ENCODE measurements at places on chromosomes 7 and 10. TPM values are rescaled to one million over a fixed set of nuclear protein-coding genes. Genes with fewer than 3 reads are reported as not detected.

The RRP12 gene
- 88.4 TPM for total RNA-seq

The CLRN3 gene
- not detected for total RNA-seq

DNA sequence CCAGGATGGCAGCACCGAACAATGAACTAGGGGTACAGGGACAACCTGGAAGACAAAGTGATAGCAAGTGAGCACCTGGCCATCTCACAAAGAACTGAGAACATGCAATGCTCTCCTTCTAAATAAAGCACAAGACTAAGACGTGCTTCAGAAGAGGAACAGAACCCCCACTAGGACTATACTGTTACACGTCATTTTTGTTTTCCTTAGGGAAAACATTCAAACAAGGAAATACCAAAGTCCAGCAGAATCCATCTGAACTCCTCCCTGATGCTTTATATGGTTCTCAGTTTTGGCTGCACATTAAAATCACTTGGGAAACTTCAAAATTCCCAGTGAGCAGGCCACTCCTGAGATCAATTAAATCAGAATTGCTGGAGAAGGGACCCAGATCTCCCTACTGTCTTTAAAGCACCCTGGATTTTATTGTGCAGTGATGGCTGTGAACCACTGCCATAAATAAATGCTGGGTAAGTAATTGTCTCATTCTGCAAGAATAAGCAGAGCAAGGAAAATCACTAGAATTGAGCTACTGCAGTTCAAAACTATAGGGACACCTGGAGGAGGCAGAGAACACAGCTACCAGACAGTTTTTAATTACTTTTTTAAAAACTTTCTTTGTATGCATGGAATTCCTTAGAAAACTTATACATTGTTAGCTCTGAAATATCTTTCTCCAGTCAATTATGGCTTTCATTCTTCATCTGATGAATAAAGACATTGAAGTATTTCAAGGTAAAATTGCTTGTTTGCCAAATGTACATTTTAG lies 866.5 kb upstream of the GHITM start:
- DNase-seq, result no peak

The SLC39A12 gene
- total RNA-seq, result not detected

GRCh38 chr10:104417637-104418292 lies 64.1 kb downstream of the CFAP58 start:
- no peak for DNase-seq

The TMEM270 gene
- total RNA-seq, result not detected

The HYAL4 gene
- total RNA-seq, result not detected

DNA sequence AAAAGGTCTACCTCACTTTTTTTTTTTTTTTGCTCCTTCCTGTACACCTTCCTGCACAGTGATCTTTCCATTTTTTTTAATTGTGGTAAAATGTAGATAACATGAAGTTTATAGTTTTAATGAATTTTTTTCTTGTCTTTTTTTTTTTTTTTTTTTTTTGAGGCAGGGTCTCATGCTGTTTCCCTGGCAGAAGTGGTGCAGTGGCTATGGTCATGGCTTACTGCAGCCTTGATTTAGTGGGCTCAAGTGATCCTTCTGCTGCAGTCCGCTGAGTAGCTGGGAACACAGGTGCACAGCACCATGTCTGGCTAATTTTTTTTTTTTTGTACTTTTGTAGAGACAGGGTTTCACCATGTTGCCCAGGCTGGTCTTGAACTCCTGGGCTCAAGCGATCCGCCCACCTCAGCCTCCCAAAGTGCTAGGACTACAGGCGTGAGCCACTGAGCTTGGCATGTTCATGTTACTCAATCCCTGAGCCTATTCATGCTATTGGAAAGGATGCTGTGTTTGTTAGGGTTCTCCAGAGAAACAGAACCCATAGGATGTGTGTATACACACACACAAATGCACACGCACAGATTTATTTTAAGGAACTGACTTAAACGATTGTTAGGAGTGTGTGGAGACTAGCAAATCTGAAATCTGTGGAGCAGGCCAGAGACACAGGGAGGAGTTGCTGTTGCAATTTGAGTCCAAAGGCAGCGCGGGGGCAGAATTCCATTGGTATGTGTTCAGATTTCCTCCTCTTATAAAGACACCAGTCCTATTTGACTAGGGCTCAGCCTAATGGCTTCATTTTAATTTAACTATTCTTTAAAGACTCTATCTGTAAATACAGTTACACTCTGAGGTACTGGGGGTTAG lies 29.1 kb downstream of the GALNT11 start:
- no peak for DNase-seq

GRCh38 chr7:120955577-120956149 lies 5.1 kb downstream of the ING3 start:
- DNase-seq, result no peak

The TRIP6 gene
- 45.1 TPM for total RNA-seq

DNA sequence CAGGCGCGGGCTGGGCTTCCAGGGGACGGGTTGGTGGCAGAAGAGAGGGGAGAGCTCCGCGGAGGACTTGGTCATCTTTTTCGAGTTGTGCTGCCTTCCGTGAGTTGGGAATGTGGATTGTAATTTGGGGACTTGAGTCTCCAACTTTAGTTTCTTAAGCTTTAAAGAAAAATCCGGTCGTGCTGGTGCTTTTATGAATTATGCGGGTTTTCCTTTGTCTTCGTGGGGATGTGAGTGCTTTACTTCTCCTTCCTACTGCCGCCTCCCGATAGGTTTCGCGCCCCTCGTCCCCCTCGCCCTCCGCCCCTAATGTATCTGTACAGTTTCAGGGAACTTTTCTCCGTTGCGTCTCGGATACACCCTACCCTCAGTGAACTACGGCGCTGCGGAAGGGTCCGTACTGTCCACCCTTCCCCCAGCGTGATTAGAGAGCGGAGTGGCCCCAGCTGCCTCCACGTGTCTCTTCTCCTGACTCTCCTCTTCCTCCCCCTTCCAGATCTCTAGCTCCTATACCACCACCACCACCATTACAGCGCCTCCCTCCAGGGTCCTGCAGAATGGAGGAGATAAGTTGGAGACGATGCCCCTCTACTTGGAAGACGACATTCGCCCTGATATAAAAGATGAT lies 649 bp downstream of the SCD start:
- no peak for DNase-seq

DNA sequence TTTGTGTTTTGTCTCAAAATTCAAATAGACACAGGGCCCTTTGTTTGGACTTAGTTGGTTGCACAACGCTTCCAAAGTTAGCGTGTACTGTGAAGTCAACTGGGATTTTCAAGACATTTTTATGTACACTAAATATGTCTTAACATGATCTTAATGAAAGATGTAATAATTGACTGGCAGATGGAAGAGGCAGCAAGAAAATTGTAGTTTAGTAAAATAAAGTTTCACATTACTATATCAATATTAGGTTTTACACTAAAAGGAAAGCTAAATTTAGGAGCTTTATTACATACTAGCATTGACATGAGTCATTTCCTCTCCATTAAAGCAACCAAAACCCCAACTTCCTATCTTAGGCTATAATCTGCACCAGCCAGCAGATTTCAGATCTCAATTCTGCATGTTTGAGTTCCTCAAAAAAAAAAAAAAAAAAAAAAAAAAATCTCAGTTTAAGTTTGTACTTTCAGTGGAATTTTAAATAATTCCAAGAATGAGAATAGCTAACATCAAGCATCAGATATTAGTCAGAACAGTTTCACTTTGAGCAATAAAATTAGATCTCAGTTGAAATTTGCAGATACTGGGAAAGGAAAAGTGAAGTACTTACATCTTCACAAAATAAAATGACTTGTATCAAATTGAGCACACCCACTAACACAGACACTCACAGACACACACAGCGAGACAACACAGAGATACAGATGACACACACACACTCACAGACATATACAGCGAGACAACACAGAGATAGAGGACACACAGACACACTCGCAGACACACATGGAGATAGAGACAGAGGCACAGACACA lies 346.6 kb upstream of the KLF6 start:
- peak; percentile 26 for DNase-seq

DNA sequence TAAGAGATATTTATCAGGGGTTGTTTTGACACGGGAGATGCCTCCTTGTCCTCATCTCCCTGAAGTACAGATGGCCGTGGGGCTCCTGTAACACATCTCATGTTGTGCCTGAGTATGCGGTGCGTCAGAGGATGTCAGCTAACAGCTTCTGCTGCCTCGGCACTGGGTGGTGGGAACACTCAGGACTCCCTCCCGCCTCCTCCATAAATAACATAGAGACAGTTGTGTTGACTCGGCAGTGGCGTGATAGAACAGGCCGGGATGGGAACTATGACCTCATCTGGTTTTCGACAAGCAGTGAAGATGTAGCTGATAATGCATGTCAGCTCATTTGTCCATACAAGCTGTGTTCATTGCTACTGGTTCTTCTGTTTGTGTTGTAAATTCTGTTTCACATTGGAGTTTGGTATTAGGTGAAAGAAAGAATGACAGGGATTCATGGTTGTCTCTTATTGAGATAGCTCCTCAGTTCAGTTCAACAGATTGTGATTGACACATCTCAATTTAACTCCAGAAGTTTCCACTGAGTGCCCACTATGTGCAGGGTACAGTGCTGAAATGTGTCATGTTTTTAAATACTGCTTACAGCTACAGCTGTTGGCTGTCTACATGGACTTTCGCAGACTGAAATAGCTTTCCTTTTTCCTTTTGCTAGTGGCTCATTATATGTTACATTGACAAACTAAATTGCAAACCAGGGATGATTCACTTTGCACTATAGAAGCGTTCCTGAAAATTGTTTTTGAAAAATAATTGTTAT lies 87.4 kb downstream of the CHN2 start:
- no peak for DNase-seq

The ATE1 gene
- total RNA-seq, result 24.6 TPM

GRCh38 chr10:13062803-13063202 lies 37.2 kb upstream of the OPTN start:
- no peak for DNase-seq

DNA sequence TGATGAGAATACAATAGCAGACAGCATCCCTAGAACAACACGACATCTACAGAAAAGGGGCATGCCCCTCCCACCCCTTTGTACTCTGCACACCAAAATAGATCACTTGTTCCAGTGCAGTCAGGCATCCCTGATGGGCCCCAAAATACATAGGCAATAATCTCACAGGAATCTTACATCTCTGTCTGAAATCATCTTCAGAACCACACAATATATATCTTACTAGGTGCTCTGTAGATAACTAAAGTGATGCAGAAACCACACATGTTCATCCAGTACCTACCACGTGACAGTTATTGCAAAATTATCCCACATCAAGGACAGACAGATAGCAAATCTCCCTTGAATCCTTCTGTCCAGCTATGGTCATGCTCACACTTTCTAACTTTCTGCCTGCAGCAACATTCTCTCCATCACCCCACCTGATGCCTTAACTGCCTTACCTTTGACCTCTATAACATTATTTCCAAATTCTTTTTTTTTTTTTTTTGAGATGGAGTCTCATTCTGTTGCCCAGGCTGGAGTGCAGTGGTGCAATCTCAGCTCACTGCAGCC lies 30.7 kb downstream of the ST8SIA6 start:
- DNase-seq, result no peak

The SFMBT2 gene
- 23.1 TPM for total RNA-seq

Data from activated naive CD8-positive, alpha-beta T cell treated with anti-CD3 and anti-CD28 coated beads for 36 hours (primary cell).